HFFc6 (cell line): ENCODE measurements at places on chromosomes 16 and 17. TPM values are rescaled to one million over a fixed set of nuclear protein-coding genes. Genes with fewer than 3 reads are reported as not detected.

DNA sequence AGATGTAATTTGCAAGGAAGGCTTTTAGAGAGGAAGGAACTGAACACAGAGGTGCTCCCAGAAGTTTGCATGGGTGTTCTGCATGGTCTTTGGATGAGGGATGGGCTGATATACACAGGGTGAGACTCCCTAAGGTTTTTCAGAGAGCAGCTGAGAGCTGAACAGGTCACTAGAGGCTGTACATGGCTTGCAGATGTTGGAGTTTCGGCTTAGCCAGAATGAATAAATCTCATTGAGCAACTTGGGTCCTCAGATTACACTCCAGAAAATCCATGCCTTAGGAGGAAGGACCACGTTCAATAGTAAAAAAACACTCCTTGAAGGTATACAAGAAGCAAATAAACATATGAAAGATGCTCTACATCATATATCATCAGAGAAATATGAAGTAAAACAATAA, 7.5 kb upstream of the ITGB3 start:
- no peak for DNase-seq
- no peak overlapping the region for H3K4me3 ChIP-seq
- no peak overlapping the region for H3K27ac ChIP-seq
- no peaks in the 10 kb centered on the region for H3K36me3 ChIP-seq
- H3K27me3 ChIP-seq = peaks cover 3% of the 10 kb centered on the region

Gene CLN3
- total RNA-seq = 21.3 and 21.5 TPM in 2 replicates

Gene CACNG1
- total RNA-seq = not detected in 3 replicates

DNA sequence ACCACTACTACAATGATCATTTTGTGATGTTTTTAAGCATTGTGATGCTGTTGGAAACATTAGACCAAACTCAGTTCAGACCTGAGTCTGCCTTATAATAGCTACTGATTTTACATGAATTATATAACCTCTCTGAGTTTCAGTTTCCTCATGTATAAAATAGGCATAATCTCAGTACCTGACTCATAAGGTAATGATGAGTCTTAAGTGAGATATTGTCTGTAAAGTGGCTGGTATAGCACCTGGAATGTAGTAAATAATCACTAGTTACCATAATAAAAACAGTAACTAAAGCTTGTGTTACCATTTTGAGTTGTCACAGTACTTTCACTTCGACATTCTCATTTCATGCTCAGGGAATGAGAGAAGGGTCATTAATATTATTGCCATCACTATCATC, 381.5 kb upstream of the SALL1 start:
- DNase-seq = no peak
- H3K27me3 ChIP-seq = no peaks in the 10 kb centered on the region
- H3K27ac ChIP-seq = no peak overlapping the region

Gene KRTAP4-9
- total RNA-seq = 1.1 TPM in 1 of 2 replicates, not detected in the other

Gene SRCIN1
- not detected in 3 replicates for total RNA-seq

Gene P2RX1
- not detected in 3 replicates for total RNA-seq

Gene EVI2A
- total RNA-seq = 0.60 to 2.6 TPM (median 1.00 TPM) in 3 replicates

Gene KRTAP9-2
- not detected in 3 replicates for total RNA-seq

DNA sequence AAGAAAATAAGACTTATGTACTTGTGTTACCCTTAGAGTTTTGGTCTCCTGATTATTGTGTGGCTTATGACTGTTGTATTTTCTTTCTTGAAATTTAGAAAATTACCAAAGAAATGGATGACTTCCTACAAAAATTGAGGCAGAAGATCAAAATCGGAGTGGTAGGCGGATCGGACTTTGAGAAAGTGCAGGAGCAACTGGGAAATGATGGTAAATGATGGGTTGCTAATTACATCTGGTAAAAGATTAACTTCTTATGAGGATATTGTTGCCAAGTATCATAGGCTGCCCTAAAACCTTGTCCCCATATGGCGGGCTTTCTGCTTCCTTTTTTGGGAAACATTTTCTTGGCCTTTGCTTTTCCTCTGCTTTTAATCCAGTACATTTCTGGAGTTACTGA, 4.1 kb downstream of the PMM2 start:
- H3K36me3 ChIP-seq = peaks cover 54% of the 10 kb centered on the region
- H3K27me3 ChIP-seq = no peaks in the 10 kb centered on the region; the same call in 1 of the 2 replicates

DNA sequence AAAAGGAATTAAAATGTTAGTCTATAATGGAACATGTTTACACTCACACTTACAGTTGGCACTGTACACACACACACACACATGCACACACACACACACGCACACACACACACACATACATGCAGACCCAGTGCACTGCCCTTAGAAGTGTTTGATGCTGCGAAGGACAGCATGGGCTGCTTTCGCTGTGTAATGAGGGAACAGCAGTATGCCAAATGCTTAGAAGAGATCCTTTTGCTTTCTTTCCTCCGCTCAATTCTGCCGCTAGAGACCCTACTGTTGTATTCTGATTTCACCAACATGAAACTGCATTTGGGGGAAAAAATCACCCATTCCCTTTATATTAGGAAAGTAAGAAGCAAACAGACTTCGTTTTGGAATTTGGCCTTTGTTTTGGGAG, 217.9 kb downstream of the ENGASE start:
- DNase-seq = no peak
- H3K27me3 ChIP-seq = peaks cover 17% of the 10 kb centered on the region
- no peaks in the 10 kb centered on the region for H3K4me1 ChIP-seq
- no peak overlapping the region for H3K4me3 ChIP-seq

DNA sequence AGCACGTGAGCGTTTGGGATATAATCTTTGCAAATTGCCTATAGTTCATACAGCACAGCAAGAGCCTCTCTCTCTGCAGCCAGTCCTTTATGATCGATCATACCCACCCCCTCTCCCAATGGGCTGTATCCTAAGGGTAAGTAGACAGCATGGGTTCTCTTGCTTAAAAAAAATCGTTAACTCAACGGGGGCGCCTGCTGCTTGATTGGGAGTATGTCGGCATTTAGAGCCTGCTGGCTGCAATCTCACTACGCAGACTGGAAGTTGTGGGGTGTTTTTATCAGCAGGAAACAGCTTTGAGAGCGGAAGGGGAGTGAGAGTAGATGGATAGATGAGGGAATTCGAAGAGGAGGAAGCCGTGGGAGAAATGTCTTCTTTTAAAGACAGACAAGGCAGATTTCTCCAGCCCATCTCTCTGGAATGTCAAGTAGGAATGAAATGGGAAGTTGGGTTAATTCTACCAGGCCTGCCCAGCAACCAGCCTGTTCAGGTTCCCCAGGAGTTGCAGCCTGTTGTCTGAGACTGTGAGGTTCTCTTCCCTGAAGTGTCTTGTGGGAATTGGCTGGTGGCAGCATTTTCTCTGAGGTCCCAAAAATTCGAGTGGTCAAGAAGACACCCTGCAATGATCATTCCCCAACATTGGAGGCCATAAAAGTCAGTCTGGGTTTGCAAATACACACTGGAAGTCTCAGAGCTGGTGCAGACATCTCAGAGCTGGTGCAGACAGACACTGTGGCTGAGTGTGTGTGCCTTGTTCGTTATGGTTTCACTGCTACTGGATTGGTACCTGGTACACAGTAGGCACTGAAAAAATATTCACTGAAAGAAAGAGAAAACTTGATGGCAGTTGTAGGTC, 65.6 kb downstream of the PRKCB start:
- H3K4me3 ChIP-seq = no peak overlapping the region
- no peaks in the 10 kb centered on the region for H3K36me3 ChIP-seq
- H3K27ac ChIP-seq = no peak overlapping the region
- no peaks in the 10 kb centered on the region for H3K4me1 ChIP-seq

DNA sequence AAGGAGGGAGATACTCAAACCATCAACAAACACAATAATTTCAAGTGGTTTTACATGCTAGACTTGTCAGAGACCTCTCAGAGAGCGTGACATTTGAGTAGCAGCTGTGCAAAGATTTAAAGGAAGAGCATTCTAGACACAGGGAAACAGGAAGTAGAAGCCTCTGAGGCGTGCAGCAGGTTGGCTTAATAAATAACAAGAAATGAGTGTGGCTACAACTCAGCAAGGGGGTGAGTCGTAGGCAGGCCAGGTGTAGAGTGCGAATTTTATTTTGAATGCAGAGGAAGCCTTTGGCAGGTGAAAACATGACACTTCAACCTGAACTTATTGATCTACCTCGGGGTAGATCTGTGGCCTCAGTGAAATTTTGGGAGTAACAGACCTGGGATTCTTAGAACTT, 73.2 kb upstream of the MRTFB start:
- H3K36me3 ChIP-seq = no peaks in the 10 kb centered on the region
- DNase-seq = no peak

DNA sequence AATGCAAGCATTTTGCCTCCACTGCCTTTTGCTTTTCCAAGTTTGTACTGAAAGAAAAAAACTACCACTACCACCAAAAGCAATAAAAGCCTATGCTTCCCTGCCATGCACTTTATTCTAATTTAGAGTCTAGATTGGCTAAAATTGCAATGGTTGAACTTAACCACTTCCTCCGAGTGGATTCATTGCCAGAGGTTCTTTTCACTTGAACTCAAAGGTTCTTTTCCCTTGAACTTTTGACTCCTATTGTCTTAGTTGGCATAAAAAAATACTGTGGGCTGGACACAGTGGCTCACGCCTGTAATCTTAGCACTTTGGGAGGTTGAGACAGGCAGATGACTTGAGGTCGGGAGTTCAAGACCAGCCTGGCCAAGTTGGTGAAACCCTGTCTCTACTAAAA, 319.8 kb upstream of the GOT2 start:
- no peak overlapping the region for H3K27ac ChIP-seq
- H3K36me3 ChIP-seq = peaks cover 4% of the 10 kb centered on the region; the same call in 1 of the 2 replicates
- no peak overlapping the region for H3K4me3 ChIP-seq
- H3K4me1 ChIP-seq = peaks cover 13% of the 10 kb centered on the region; the same call in 1 of the 2 replicates

- peaks cover 30% of the 10 kb centered on the region for H3K36me3 ChIP-seq
- peaks cover 7% of the 10 kb centered on the region for H3K27me3 ChIP-seq
- no peak for DNase-seq
- peaks cover 39% of the 10 kb centered on the region for H3K4me1 ChIP-seq
- no peak overlapping the region for H3K27ac ChIP-seq
Observed at GRCh38 chr17:63426917-63427308, 19.2 kb downstream of the CYB561 start.

- peak overlapping the region; percentile 56; the same call in 1 of the 2 replicates for H3K27ac ChIP-seq
- H3K4me1 ChIP-seq = peaks cover 12% of the 10 kb centered on the region
- DNase-seq = no peak
- no peaks in the 10 kb centered on the region; the same call in none of the 2 replicates for H3K27me3 ChIP-seq
Observed at GRCh38 chr16:57093666-57094564, 1.5 kb downstream of the CPNE2 start.

DNA sequence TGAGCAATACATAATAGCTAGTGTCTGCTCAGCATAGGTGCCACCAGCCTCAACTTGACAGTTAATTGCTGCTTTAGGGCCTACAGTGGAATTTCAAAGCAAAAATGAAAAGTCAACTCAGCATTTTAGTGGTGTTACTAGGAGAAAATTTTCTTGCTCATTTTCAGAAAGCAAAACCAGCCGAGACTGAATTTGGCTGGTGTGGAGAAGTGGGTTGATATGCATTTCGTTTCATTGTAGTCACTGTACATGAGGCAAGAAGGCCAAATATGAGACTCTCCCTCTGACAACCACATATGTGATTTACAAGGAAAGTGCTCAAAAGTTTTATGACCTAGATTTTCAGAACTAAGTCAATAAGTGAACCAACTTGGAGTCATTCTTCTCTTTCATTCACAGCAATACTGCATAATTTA, 54.0 kb downstream of the DUSP14 start:
- no peak overlapping the region for H3K27ac ChIP-seq
- no peaks in the 10 kb centered on the region for H3K27me3 ChIP-seq
- DNase-seq = no peak
- peaks cover 34% of the 10 kb centered on the region for H3K4me1 ChIP-seq
- peaks cover 17% of the 10 kb centered on the region for H3K36me3 ChIP-seq

- H3K27ac ChIP-seq = no peak overlapping the region
- peaks cover 19% of the 10 kb centered on the region for H3K4me1 ChIP-seq
- no peaks in the 10 kb centered on the region for H3K36me3 ChIP-seq
- no peak for DNase-seq
- peaks cover 20% of the 10 kb centered on the region for H3K27me3 ChIP-seq
Observed at GRCh38 chr16:29315046-29315445, 91.5 kb downstream of the NPIPB11 start.

Gene TP53TG3
- total RNA-seq = 0.29 TPM in 1 of 3 replicates, not detected in the others

- H3K27ac ChIP-seq = no peak overlapping the region
- peaks cover 11% of the 10 kb centered on the region for H3K36me3 ChIP-seq
- peaks cover 28% of the 10 kb centered on the region for H3K4me1 ChIP-seq
- DNase-seq = no peak
Observed at GRCh38 chr16:4261557-4262172, 11.2 kb downstream of the TFAP4 start.

DNA sequence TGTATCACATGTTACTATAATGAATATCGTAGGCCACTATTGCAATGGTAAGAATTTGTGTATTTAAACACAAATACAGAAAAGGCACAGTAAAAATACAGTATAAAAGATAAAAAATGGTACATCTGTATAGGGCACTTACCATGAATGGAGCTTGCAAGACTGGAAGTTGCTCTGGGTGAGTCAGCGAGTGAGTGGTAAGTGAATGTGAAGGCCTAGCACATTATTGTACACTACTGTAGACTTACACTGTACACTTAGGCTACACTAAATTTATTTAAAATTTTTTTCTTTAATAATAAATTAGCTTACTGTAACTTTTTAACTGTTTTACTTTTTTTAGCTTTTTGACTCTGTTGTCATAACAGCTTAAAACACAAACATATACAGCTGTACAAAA, 42.5 kb downstream of the AKAP10 start:
- H3K27ac ChIP-seq = no peak overlapping the region
- peak; percentile 24 for DNase-seq
- H3K36me3 ChIP-seq = peaks cover 18% of the 10 kb centered on the region

GRCh38 chr17:80260791-80261158, at the start of gene RNF213:
Gene RNF213, plus strand, starts transcription at chr17:80260852. Its CDS starts 2,830 bp downstream, at chr17:80263682.
- H3K4me3 ChIP-seq = peak within 1 kb of the TSS; percentile 88
- peaks cover 29% of the 10 kb centered on the region for H3K4me1 ChIP-seq
- H3K36me3 ChIP-seq = peaks cover 4% of the 10 kb centered on the region
- peak within 1 kb of the TSS; percentile 92 for H3K27ac ChIP-seq
- DNase-seq = no peak

DNA sequence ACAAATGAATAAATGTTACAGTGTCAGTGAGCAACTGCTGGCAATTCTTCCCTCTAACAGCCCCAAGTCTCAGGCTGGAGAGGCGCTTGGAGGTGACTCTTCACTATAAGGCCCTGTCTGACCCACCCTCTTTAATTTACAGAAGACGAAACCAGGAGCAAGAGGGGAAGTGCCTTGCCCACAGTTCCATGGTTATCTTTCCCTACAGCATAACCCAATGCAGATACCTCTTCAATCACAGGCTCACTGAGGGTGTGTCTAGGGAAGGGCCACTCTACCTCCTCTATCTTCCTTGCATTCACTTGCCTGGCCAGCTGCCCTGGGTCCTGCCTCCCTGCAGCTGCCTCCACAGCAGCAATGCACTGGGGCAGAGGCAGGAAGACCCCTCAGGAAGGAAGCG, 9.6 kb upstream of the N4BP1 start:
- no peak overlapping the region for H3K27ac ChIP-seq
- DNase-seq = no peak
- no peaks in the 10 kb centered on the region for H3K36me3 ChIP-seq
- H3K4me3 ChIP-seq = no peak overlapping the region

Gene PHF12
- 30.2 to 39.4 TPM (median 31.7 TPM) in 3 replicates for total RNA-seq

DNA sequence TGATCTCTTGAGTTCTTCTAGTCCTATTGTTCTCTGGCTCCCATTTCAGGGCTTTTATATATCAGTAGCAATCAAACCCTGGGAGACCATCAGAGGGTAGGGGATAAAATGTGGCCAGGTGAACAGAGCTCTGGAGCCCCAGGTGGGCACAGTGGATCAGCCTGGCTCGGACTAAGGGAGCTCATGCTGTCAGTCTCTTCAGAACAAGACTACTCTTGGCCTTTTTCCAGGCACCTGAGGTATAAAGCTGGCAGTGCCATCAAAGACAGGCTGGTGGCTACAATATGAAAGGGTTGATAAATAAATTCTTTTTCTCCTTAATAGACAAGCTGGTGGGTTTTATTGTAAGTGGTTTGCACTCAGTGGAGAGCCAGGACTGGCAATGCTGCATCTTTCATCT, 160.0 kb upstream of the CCL2 start:
- DNase-seq = no peak
- H3K4me3 ChIP-seq = no peak overlapping the region
- no peak overlapping the region for H3K27ac ChIP-seq
- no peaks in the 10 kb centered on the region for H3K36me3 ChIP-seq
- no peaks in the 10 kb centered on the region; the same call in 1 of the 2 replicates for H3K27me3 ChIP-seq
